ENCODE measurements at places on chromosomes 5 and 9.

- no peak for DNase-seq
Measured at GRCh38 chr9:792331-793260, 48.9 kb upstream of the DMRT1 start.

GRCh38 chr9:134412298-134412711 is 86.0 kb downstream of the RXRA start:
- DNase-seq, result no peak

DNA sequence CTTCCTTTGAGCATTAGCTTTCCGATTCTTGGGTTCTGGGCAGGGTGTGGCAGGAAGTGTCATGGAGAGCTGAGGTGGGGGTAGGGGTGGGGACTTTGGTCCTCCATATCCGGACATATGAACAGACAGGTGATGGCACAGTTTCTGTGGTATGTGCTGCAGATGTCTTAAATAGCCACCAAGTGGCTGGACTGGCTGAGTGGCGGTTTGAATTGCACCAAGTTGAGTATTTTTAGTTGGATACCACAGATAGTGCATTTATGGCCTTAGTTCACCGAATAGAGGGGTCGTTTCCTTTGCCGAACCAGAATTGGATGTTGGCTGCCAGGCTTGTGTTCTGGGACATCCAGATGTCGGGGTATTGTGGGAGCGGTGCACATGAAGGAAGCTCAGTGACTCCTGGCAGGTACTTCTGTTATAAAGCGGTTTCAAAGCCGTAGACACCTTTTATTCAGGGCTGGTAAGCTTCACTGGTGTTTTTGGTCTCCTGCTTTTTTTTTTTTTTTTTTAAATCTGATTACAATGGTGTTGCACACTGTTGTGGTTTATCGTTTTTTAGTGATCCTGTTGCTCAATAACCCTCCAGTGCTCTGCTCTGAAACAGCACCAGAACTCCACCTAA is 15.1 kb upstream of the TNFAIP8 start:
- DNase-seq, result no peak

DNA sequence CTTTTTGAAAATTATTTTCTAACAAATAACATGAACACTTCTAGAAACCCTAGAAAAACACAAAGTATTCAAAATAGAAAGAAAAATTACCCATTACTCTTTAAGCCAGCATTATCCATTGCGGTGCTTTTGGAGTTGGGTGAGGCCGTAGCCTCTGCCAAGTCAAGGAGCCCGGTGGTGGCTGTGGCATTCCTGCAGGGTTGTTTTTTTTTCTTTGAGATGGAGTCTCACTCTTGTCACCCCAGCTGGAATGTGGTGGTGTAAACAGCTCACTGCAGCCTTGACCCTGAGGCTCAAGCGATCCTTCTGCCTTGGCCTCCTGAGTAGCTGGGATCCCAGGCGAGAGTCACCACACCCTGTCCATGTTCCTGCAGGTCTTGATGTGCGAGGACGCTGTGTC is 8.2 kb upstream of the AHRR start:
- no peak for DNase-seq

GRCh38 chr5:17214893-17215292 is 2.5 kb upstream of the BASP1 start:
- no peak for DNase-seq

DNA sequence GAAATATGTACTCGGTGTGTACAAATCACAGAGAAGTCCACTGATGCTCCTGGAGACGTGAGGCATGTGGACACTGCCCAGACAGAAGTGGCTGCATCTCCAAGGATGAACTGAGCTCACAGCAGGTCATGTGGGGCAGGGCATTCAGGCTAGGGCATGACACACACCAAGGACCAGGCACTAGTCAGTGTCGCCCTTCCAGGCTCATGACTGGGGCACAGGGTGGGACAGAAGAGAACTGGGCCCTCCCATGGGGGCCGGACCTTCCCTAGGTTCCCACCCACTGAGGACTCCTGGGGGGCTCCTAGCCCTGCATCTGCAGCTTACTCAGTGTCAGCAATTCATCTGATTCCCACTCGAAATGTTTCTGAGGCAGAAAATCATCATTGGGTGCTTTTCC is 256.8 kb upstream of the IRX4 start:
- no peak for DNase-seq

DNA sequence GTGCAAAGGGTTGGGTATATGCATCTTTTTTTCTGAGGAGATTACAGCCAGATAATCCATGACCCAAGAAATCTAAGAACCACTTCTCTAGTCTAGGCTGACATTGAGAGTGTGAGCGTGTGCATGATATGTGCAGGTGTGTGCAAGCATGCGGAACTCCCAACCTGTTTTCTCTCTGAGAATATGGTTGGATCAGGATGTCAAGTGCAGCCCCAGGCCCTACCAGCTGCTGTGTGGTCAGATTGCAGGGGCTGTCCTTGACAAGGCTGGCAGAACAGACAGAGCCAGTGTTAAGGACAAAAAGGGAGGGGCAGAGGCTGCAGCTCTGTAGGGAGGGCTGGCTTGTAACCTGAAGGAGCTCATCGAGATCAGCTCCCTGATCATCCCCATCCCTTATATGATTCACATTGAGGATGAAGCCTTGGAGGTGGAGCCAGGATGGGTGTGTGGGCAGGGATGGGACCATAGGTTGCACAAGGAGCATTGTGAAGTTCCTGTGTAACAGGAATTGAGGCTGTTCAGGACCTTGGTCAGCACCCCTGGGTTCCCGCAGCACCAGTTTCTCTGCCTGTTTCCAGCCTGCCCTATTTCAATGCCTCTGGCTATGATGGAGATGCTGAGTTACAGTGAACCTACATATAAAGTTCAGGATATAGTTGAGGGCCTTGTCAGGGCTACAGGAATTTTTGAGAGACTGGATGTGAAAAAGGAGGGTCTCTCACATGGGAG is 52.6 kb upstream of the ARAP3 start:
- no peak for DNase-seq

GRCh38 chr5:149445739-149446369 is 66.8 kb upstream of the IL17B start:
- DNase-seq, result no peak

DNA sequence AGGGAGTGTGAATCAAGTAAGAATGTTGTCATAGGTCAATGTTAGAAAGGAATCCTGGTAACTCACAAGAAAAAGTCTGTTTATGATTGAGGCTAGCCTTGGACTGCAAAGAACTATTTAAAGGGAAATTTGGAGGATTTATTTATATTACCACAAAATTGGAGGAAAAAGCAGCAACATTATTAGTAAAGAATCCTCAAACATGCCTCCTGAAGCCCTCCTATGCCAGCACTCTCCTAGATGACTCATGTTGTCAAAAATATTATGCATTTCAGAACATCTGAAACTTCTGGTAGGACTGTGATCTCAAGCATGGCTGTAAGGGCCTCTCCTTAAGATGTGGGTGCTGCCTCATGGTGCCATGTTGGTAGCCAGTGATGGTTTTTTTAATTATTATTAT is 628.5 kb downstream of the CHSY3 start:
- DNase-seq, result no peak

DNA sequence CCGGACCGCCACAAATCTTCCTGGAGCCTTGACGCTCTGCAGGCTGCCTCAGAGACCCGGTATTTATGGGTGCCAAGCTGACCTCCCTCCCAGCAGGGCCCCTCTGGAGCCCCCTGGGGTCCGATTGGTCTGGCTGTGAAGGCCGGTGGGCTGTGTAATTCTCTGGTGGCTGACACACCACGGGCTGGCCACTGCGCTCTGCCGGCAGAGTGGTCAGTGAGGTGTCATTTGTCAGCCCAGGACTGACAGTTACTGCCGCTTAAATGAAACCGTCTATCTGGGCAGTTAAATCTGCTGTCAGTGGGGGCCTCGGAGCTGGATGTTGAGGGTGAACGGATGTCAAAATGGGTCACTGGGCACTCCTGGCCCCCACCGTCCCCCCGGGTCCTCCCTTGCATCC is 10.7 kb downstream of the NR5A1 start:
- DNase-seq, result no peak

DNA sequence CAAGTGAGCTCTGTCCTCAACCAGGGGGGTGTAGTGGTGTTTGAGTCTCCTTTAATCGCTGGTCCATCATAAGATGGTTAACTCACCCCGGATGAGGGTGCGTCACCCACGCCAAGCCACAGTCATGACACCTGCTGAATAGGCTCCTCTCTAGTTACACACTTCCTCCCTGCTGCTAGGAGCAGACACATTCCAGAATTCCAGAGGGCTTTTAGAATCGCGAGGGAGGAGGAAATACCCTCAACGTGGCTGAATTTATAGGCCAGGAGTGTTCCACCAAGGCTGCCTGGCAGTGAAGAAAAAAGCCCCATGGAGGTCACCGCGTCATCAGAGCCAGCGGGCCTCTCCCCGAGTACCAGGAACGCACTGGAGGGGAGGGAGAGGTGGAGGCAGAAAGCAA is 5.1 kb downstream of the GLRX start:
- DNase-seq, result no peak

DNA sequence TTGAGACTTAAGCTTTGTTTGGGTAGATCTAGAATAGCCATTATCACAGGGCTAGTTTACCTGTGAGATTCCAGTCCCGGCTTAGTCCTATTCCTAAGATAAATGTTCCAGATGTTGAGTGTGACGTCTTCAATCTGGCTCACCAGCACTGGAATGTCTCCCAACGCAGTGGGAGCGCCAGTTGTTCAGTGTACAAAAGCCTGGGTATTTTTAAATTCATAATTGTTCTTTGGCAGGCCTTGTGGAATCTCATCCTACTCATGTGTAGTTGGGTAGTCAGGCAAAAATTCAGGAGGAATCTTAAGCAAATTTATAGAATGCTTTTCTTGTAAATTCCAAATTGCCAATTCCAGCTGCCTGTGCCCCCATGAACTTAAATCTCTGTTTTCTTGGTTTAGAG is 272.6 kb upstream of the KCNN2 start:
- no peak for DNase-seq

DNA sequence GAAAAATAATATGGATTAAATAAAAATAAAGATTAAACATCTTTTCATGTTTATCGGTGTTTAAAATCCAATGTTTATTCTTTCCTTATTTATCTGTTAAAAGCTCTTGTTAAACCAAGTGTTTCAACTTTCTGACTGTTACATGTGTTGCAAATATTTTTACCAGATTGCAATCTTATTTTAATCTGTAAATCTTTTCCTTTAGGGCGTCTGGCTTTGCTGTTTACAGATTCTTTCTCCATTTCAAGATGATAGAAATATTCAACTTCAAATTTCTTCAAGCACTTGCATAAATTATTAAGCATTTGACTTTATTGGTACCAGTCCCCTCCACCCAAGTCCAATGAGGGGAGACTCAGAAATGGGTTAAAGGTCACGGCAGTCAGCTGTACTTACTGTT is 16.9 kb upstream of the ABCA1 start:
- no peak for DNase-seq

DNA sequence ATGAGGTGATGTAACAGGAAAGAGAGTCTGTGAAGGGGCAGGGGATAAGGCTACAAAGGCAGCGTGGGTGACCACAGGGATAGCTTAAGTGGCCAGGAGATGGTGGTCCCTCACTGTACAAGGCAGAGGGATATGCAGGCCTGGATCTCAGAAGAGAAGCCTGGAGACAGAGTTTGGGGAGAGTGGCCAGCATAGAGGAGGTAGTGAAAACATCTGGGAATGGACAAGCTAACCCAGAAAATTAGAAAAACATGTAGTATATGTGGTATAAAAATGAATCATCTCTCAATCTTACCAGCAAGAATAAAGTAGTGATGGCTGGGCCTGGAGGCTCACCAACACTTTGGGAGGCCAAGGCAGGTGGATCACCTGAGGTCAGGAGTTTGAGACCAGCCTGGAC is 349.2 kb upstream of the KLF4 start:
- DNase-seq, result no peak

DNA sequence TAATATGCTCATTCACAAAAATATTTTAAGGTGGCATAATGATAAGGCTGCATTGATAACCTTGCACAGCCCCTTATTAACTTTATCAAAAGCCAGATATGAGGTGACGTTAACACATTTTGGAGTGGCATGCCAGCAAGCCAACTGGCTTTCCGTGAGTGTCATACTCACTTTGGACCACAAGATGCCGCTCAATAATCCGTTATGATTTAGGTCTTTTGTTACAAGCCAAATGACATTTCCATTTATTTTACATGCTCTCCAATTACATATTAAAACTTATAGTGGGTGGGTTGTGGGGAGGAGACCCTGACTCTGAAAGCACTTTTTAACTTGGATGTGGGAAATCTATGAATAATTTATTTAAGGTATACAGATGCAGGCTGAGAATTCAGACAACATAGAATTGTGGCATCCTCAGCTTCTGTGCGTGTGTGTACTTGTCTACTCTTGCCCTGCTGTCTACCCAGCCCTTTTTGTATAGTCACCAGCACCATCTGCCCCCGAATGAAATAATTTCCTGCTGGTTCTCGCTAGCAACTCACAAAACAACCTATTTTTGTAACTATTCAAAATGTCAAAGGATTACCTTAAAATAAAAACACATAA is 305.1 kb downstream of the PSAT1 start:
- no peak for DNase-seq

GRCh38 chr5:169263591-169263990 is 37.3 kb downstream of the SLIT3 start:
- no peak for DNase-seq

- DNase-seq, result no peak
Measured at GRCh38 chr5:179954434-179954833, 46.7 kb upstream of the TBC1D9B start.

DNA sequence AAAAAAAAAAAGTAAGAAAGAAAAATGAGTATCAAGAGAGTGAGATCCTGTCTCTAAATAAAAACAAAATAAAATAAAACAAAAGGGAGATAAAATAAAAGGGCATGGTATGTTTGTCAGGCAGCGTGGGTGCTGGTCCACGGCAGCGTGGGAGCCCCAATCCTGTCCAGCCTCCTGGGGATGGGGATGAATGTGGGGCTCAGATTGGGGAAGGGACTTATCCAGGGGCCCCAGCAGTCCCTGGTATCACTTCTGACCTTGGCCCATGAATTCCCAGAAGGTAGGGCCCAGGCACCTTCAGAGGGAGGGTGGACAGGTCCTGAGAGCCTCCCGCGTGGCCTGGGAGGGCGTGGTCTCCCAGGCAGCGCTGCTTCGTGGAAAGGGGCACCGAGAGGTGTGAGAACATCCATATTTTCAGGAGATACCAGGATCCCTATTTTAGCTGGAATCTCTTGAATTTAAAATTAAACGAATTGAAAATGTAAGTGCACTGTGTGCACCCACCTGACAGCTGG is 71.2 kb downstream of the ZNF354C start:
- no peak for DNase-seq

- no peak for DNase-seq
Measured at GRCh38 chr5:64773533-64773932, 4.8 kb downstream of the CWC27 start.

DNA sequence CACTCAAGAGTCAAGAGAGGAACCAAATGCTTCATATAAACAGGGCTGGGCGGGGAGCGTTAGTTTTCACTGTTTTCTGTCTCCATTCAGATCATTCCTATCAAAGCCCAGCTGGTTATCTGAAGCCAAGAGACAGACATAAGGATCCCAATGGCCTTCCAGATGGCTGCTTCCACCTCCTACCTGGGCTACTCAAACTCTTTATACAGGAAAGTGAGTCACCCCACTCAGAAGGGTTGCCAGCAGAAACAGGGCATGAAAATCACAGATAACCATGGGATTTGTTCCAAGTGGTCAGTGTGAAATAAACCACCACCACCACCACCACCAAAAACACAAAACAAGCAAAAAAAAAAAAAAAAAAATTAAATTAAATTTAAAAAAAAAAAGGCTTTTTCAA is 5.5 kb downstream of the PRSS3 start:
- no peak for DNase-seq
